GF-D8 (cell line): ENCODE measurements at places on chromosomes 16 and 17.

GRCh38 chr17:62641153-62641552 lies 13.7 kb downstream of the MRC2 start:
- DNase-seq: no peak

- no peak for DNase-seq
Observed at GRCh38 chr16:11796227-11797165, 562 bp downstream of the ZC3H7A start.

DNA sequence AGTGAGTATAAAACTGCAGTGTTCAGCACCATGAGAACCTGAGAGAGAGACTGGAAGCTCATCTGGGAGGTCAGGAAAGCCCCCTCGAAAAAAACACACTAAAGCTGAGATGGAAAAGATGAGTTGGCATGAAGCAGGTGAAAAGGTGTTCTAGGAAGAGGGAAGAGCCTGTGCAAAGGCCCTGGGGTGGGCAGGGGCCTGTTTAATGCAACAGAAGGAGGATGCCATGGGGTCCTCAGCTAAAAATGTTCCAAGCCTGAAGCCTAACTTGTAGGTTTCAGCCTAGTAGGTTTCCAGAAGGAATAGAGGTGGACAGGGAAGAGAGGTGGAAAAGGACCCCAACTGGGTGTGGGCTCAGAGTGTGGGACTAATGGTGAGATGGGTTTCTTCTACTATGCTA lies 242.3 kb upstream of the ZFHX3 start:
- DNase-seq: no peak

DNA sequence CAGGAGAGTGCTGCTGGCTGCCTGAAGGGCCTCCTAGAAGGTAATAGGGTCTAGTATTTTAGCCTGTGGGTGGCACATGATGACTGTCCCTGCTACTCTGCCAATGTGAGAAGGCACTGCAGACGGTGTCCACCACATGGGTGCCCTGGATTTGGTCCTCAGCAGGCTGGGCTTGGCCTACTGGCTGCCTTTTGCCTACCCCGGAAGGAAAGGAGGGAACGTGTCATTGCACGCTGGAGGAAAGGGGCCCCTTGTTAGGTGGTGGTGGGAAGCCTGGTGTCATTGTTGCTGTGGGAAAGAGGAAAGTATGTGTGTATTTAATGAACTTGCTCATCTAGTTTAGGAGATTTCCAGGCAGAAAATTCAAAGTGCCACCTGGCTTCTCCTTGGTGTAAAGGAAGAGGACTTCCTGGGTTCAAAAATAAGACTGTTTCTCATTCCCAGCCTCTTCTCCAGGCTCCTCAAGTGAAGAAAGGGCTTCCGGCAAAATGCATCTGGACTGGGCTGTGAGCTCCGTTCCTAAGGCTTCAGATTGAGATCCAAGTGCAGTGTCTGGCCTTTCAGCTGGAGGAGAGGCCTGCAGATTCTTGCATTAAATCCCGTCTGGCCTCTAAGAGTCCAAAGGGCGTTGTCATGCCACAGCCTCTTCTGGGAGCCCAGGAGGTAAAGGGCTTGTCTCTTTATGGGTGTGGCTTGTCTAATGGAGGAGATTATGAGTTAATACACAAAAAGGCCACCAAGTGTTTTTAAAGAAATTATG lies 55.1 kb downstream of the RPTOR start:
- DNase-seq: peak; percentile 17

- DNase-seq: no peak
Observed at GRCh38 chr16:73998707-73999106, 297.9 kb upstream of the PSMD7 start.
